ENCODE measurements at places on chromosomes 7 and 10.

DNA sequence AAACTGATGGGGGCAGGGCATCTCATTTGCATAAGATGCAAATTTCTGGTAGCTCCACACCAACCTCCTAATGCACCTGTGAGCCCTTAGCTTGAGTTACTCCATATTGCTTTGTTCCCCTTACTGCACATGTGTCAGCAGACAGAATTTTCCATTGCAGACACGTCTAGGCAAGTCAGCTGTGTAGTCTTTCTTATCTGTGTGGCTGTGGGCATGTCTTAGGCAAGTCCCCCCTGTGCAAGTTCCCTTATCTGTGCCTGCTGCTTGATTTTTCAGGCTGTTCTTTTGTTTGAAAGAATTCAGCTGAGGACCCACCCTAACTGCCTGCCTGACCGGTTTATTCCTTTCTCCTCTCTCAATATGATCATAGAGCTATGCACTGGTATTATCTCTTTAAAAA, 28.5 kb upstream of the TRIM24 start:
- DNase-seq: no peak

GRCh38 chr7:139714163-139714901, 63.5 kb downstream of the HIPK2 start:
- no peak for DNase-seq

- DNase-seq: no peak
Observed at GRCh38 chr7:142716596-142716995, 32.7 kb upstream of the PRSS1 start.

DNA sequence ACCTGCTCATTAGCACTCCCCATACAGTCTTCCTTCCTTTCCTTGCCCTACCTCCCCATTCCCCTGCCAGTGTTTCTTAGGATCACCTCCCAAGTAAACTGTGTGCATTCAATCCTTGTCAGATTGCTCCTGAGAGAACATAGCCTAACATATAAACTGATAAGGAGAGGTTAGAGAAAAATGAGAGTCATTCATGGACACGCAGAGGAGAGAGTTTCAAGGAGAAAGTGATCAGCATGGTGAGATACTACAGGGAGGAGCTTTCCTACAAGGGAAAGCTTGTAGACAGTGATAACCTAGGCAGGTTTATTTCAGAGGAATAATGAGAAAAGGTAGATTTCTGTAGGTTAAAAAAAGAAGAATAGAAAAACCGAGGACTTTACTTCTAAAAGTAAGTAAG, 2.8 kb upstream of the ZC3HAV1L start:
- DNase-seq: no peak

- no peak for DNase-seq
Observed at GRCh38 chr7:151235091-151235787, 3.0 kb downstream of the CHPF2 start.

DNA sequence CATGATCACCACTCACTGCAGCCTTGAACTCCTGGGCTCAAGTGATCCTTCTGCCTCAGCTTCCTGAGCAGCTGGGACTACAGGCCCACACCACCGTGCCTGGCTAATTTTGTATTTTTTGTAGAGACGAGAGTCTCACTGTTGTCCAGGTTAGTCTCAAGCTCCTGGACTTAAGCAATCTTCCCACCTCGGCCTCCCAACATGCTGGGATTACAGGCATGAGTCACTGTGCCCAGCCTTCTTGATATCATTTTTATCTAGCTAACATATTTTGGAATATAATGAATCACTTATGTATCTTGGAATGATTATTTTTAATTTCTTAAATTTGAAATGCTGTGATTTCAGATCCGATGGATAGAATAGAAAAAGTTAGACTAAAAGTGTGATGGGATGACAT, 18.4 kb downstream of the ARL4A start:
- no peak for DNase-seq

DNA sequence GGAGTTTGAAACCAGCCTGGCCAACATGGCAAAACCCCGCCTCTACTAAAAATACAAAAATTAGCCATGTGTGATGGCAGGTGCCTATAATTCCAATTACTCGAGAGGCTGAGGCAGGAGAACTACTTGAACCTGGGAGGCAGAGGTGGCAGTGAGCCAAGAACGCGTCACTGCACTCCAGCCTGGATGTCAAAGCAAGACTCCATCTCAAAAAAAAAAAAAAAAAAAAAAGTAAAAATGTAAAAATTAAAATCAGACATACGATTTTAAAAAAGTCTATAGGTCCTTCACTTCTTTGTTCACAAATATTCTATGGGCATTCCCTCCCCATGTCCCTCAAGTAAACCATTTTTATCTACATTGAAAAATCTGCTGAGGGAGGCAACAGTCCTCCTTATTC, 34.9 kb upstream of the TLL2 start:
- DNase-seq: no peak

Measured in activated naive CD8-positive, alpha-beta T cell treated with anti-CD3 and anti-CD28 coated beads for 36 hours (primary cell).